ENCODE measurements at places on chromosomes 2 and 18.

DNA sequence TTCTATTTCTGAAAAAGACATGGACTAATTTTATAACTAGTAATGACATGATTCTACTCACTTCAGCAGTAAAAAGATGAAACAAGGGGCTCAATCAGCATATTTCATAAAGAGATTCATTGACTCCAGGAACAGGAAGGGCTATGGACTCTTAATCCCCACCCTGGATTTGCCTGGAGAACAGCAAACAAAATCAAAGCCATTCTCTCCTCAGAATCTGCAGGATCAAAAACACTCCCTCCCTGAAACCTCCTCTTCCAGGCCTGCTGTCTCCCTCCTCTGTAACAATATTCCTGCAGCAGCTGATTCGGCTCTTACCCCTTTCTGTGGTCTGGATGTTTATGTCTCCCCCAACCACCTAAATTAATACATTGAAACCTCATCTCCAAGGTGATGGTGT, 57.0 kb downstream of the ZC3H8 start:
- no peak for DNase-seq

DNA sequence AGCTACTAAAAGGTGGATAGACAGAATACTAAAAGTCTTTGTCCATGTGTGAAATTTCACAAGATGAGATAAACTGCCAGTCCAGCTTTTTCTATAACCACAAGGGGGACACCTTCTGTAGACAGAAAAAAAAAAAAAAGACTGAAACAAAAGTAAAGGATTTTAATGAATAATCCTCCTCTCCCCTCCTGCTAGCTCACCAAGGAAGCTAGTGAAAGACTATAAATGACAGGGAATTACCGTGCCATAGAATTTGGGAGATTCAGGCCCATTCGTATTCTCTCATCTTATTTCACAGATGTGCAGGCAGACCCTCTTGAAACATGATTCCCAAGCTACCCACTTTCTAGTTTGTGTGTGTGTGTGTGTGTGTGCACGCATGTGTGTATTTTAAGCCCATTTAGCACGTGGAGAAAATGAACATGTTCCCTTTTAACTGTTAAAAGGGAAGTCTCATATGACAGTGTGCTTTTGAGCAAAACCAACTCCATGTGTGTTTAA, 36.3 kb upstream of the SLC8A1 start:
- peak; percentile 29 for DNase-seq

GRCh38 chr2:66535574-66536289, 100.8 kb downstream of the MEIS1 start:
- DNase-seq = no peak

GRCh38 chr2:228541789-228542188, 360.3 kb upstream of the SPHKAP start:
- no peak for DNase-seq

DNA sequence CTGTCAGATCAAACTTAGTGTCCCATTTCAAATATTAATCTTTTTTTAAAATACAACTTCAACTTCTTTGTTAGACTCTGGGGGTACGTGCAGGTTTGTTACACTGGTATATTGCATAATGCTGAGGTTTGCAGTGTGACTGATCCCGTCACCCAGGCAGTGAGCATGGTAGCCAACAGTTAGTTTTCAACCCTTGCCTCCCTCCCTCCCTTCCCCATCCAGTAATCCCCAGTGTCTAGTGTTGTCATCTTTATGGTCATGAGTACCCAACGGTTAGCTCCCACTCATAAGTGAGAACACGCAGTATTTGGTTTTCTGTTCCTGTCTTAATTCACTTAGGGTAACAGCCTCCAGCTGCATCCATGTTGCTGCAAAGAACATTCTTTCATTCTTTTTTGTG, 23.9 kb downstream of the NOL10 start:
- no peak for DNase-seq
